ENCODE measurements at places on chromosomes 5 and 9. TPM values are rescaled to one million over a fixed set of nuclear protein-coding genes. Genes with fewer than 3 reads are reported as not detected.

DNA sequence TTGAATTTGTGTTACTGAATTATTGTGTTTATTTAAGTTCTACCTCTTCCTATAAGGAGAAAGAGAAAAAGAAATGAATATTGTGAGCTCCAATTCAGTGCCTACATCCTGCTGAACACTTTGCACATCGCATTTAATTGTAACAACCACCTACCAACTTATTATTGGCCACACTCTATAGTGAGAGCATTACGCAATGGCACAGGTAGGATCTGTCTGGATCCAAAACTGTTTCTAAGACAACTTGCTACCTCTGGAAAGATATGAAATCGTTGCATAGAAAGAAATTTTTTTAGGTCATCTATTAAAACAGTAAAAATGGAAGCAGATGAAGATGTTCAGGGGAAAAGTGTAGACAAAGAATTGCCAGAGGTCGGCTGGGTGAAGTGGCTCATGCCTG is 227.2 kb upstream of the SNX2 start:
- no peak for DNase-seq

SMIM33 gene
- total RNA-seq: 0.47 TPM

- no peak for DNase-seq
Measured at GRCh38 chr9:37967014-37967760, 63.3 kb upstream of the SLC25A51 start.

CEP72 gene
- total RNA-seq: 25.6 TPM

RFESD gene
- total RNA-seq: 4.2 TPM

- DNase-seq: no peak
Measured at GRCh38 chr5:120604884-120605283, 140.8 kb downstream of the PRR16 start.

Data from T-cell (primary cell).